ENCODE measurements at places on chromosomes 7 and 10.
A peak's percentile ranks its signal among the peaks of the same experiment; 100 is the strongest.

DNA sequence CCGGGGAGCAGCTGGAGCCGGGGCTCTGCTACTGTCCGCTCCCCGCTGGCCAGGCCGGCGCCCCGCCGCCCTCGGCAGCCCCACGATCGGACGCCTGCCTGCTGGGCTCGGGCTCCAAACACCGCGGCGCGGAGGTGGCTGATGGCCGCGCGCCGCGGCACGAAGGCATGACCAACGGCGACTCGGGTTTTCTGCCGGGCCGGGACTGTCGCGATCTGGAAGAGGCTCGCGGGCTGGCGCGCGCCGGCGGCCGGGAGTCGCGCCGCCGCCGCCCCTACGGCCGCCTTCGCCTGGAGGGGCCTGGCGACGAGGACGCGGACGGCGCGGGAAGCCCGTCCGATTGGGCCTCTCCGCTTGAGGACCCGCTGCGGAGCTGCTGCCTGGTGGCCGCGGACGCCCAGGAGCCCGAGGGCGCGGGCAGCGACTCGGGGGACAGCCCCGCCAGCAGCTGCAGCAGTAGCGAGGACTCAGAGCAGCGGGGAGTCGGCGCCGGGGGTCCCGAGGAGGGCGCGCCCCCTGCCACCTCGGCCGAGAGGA, 570 bp downstream of the TBC1D12 start:
- DNase-seq = peak; percentile 41

DNA sequence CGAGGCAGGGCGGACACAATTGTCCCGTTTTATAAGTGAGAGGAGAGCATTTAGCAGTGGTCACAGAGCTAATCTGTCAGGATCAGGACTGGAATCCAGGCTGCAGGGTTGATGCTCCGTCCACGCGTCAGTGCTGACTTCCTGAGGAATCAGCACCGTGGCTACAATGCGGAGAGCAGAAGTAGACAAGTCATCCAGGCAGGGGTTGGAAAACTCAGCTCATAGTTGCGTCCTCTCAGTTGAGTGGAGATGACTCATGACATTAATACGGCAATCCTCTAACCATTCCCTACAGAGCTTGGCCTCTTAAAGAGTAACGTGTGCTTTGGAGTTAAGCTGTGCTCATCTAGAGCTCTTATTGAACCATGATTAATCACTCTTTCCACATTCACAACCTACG, 17.1 kb upstream of the HTR5A start:
- no peak for DNase-seq

- DNase-seq = no peak
Measured at GRCh38 chr10:86592413-86592812, 61.9 kb upstream of the OPN4 start.

GRCh38 chr10:73899423-73899822, 11.5 kb upstream of the PLAU start:
- no peak for DNase-seq

GRCh38 chr10:64760371-64760770, 1239.2 kb downstream of the REEP3 start:
- DNase-seq = no peak

DNA sequence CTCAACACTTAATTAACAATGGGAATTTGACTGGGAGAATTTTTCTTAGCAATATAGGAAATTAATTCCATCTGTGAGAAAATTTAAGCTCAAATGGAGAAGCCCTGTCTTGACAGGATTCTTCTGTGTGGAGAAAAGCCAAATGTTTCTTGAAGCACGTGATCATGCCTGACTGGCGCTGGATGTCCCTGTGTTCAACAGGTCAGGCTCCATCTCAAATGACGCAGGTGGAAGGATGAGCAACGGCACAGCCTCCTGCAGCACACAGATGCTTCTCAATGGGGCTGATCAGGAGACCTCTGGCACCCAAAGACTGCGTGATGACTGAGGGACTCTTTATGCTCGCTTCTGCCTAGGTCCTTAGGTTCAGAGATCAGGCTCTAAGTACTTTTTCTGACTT, 143.8 kb downstream of the RSU1 start:
- no peak for DNase-seq

DNA sequence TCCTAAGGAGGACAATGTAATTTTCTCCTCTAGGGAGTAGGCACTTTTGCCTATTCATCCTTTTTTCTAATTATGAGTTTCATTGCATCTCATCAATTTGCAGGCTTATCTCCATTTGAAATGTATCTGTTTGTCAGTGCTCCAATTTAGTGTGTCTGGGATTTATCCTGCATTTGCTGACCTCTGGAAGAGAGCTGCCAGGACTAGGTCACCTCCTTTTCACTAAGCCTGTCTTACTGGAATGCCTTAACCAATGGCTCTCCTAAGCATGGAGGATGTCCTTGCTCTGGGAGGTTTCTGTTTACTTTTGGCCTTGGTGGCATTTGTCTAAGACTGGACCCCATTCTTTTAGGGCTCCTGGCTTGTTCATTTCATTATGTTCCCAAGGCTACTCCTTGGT, 261.5 kb downstream of the NEBL start:
- no peak for DNase-seq

GRCh38 chr10:102633848-102634247, 10.4 kb upstream of the TRIM8 start:
- no peak for DNase-seq

DNA sequence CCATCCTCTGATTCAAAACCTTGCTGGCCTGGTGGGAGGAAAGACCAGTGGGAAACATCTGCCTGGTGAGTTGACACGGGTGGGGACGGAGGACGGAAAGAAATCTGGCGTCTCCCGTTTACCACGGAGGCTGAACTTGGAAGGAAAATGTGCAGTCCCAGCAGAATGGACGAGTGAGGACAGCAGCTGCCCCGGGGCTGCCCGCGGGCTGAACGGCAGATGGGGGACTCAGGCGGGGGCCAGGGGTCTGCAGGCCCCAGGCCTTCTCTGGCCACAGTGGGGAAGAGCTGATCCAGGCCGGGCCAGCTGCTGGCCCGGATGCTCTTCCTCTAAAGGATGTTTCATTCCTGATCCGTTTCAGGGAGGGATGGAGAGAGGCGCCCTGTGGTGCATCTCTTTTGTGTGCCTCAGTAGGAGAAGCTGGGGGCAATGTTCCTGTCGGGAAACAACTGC, 147.5 kb upstream of the CHST15 start:
- DNase-seq = no peak

DNA sequence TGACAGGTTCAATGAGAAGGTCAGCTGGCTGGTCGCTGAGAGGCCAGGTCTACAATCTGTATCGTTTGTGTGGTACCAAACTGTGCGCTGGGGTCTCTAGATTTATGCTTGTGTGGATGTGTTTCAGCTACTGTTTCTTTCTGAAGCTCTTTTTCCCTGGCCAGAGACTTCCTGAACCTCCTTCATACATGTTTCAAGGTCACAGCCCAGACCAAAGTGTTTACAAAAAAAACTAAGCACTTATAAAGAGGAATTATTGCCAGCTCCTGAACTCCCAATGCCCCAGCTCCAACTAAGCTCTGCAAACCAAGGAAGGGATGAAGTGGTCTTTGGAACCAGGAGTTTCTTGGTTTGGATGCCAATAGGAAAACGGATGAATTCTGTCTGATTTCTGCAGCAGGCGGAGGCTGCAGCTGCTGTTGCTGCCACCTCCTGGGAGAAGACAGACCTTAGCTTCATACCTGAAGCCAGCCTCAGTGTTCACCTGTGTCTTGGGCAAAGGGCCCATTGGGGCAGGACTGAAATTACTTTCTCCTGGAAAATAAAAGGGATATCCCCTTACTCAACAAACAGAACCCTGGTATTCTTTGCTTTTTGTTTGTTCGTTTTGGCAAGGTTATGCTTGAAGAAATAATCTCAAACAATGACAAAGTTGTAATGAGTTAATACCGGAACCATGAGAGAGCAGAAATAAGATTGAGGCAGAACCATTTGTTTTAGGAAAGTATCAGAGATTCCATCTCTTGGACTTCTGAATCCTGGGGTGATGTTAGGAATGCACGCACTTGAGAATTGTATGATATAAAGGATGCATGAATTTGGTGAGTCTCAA, 24.6 kb upstream of the MKLN1 start:
- no peak for DNase-seq

- DNase-seq = no peak
Measured at GRCh38 chr7:104903044-104903443, 111.0 kb upstream of the KMT2E start.

- DNase-seq = no peak
Measured at GRCh38 chr10:19785366-19785765, 30.9 kb upstream of the PLXDC2 start.

DNA sequence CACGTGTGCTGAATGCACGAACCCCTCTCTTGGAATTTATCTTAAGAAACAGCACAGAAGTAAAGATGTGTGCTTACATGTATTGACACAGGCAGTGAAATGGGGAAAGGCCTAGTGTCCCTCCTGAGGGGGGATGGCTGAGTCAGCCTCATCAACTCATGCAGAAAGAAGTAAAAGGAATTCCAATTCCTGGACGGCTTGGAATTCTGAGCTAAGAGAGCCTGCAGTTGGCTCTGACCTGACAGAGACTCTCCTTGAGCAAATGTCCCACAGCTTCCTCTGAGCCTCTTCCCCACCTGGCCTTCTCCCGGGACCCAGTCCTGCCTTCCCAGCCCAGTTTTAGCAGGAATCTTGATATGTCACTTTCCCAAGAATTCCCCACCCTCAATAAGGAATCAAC, 542.4 kb upstream of the ADARB2 start:
- no peak for DNase-seq
